ENCODE measurements at places on chromosomes 7 and 10. TPM values are rescaled to one million over a fixed set of nuclear protein-coding genes. Genes with fewer than 3 reads are reported as not detected.

DNA sequence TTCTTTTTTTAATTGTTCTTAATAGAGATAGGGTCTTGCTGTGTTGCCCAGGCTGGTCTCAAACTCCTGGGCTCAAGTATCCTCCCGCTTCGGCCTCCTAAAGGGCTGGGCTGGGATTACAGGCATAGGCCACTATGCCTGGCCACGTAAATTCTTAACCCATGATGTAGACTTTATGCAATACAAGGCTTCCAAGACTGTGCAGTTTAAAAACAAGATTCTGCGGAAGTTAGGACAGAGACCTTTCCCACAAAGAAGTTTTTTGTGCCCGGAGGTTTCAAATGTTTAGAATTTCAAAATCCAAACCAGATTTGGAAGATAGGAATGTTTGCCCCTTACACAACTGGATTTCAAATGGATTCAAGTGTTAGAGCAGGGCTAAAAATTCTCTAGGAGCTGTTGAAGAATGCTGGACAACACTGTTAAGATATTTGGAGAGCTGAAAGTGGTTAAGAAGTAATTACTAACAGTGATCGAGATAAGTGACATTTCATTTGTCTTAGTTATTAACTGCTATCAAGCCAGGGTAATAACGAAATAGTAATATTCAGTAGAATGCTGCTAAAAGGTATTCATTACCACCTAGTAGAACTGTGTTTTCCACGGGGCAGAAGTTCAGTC lies 7.4 kb downstream of the APBB1IP start:
- DNase-seq, result no peak

DNA sequence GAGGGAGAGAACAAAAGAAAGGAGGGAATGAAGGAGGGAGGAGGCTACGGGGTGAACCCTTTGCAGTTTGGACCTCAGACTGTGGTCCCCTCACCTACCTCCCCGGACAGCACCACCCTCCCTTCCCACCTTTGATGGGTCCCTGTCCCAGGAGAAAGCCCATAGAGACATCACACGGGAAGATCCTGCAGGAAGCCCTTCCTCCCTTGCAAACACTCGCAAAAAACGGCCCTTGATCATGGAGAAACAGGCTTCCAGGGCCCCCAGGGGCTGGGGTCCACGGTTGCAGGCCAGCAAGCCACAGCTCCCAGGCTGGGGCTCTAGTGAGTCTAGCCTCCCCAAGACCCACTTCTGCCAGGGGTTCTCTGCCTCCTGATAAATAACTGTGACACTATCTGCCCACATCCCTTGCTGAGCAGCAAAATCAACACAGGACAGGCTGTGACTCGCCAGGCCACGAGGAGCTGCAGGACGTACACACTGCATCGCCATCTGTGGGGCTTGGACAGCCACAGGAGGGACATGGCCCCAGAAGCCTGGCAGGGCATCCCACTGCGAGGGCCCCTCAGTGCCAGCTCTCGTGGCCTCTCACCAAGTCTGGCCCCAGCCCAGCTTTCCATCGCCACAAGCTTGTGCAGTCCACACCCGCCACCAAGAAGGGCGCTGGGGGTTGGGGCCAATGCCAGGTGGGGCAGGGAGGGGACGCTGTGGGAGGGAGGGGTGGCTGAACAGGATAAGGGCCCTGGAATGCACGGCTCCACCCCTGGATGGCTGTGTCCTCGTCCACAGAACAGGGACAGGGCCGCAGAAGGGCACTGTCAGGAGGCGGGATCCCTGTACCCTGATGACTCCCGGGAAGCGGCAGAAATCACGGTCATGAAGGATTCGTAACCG lies 34.2 kb downstream of the PDGFA start:
- no peak for DNase-seq

- no peak for DNase-seq
Observed at GRCh38 chr10:3972460-3973301, 187.7 kb upstream of the KLF6 start.

DNA sequence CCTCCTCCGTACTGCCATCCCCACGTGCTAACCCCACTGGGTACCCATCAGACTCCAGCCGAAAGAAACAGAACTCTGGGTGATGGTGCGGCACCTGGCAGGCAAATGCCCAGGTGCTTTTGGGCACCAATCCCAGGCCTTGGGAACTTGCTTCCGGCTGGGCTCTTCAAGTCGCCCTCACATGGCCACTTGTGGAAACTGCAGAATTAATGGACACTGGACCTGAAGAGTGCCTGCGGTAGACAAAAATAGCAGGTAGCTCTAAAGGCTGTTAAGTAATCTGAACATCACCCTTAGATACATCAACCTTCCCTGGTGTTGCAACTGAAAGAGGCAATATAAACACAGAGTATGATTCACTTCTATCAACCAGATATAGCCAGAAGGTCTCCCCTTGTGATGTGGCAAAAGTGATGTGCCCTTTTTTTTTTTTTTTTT lies 644.4 kb downstream of the GRM8 start:
- no peak for DNase-seq

The GPNMB gene
- polyA plus RNA-seq, result 62.2 TPM

- no peak for DNase-seq
Observed at GRCh38 chr7:108069646-108070045, 60.5 kb downstream of the LAMB4 start.

GRCh38 chr7:130493275-130493873 lies 1.5 kb downstream of the MEST start:
- DNase-seq, result no peak

DNA sequence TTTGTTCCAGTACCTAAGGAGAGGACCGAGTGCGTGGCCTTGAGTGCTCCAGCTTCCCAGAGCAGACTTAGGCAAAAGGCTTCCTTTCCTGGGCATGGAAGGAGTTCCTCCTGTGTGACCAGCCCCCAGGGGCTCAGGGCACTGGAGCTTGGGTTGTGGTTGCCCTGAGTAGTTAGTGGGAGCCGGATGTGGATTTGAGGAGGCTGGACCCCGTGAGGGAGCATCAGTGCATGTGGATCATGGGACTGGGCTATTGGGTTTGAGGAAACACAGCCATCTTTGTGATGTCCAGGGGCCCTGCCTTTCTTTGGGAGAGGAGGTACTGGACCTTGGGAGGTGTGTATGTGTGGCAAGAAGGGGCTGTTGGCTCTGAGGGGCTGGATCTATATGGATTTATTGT lies 8.4 kb downstream of the LRMDA start:
- no peak for DNase-seq

DNA sequence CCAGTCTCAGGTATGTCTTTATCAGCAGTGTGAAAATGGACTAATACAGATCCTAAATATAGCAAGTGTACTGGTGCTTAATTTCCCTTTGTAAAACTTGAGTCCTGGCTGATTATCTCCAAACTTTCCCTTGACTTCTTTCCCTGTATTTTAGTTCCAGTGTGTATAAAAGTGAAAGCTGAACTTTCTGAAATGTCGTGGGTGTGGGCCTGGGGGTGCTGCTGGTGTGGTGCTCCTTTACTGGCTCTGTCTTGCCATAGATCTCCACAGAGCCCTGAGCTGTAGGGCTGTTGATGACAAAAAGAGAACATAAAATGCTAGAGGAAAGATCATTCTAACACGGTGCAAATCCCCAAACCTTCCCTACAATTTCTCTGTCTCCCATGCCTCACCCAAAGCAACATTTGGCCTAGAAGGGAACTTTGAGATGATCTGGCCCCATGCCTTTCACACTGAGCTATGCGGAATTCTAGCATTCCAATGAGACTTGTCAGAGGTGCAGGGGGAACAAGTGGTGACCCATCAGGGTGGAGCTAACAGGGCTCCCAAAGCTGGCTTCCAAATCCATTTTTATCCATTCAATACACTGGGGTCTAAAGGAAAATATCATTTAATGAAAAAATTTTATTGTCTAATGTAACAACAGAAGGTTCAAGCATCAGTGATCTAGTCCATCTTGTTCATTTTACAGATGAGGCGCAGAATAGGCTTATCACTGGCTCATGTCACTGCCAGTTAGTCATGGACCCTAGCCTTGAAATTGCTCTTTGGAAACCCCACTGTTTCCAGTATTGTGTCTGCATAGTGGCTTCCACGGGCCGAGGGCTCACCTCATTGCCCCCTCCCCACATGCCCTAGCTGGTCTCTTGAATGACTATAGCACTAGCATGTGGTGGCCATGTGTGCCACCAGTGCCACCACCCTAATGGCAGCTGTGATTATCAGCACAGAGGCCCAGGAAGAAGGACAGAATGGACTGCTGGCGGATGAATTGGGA lies 1000.9 kb downstream of the LRMDA start:
- DNase-seq, result no peak

The NAPEPLD gene
- 5.2 TPM for polyA plus RNA-seq

DNA sequence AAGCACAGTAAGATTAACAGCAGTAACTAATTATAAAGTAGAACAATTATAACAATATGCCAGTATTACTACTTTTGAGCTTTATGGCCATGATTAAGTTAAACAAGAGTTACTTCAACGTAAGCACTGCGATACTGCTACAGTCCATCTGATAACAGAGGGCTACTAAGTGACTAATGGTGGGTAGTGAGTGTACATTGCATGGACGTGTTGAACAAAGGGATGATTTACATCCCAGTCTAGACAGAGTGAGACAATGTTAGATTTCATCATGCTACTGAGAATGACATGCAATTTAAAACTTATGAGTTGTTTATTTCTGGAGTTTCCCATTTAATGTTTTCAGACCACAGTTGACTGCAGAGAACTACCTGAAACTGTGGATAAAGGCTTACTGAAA lies 45.6 kb downstream of the TPST1 start:
- no peak for DNase-seq

DNA sequence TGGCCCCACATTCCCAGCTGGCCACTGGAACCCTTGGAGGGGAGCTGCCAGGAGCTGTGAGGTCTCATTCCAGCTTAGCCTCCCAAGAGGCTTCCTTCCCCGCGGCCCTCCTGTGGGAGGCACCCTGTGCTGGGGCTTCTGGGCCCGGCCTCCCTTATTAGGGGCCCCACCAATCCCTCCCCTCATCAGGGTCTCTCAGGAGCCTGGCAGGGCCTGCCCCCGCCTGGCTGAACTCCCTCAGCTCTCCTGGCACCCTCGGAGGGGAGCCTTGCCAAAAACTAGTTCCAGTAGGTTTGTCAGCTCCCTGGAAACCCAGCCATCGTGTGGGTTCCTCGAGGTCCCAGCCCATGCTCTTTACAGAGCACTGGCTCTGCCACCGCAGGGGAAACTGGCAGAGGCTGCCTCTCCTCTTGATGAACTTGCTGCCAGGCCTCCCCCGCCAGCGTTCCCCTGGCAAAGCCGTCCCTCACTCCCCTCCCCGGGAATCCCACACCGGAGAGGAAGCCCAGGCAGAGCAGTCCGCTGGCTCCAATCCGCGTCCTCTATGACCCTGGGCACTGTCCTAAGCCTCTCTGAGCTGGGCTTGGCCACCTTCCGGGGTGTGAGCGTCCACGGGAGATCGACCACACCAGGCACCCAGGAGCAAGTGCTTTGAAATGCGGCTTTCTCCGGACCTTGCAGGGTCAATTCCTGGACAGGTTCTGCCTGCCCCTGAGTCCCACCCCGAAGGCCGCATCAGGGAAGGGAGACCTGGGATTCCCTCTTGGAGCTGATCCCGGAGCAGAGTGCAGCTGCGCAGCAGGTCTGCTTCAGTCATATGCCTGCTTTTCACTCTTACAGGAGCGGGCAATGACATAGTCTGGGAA lies 139.8 kb downstream of the ARHGAP22 start:
- DNase-seq, result no peak
